H9 (cell line): ENCODE measurements at places on chromosomes 7 and 10.

- no peak for DNase-seq
Measured at GRCh38 chr10:24616536-24616935, 107.2 kb downstream of the ARHGAP21 start.

GRCh38 chr7:100509231-100509630 is 25.5 kb downstream of the NYAP1 start:
- no peak for DNase-seq

- DNase-seq, result no peak
Measured at GRCh38 chr7:88116235-88116795, 103.5 kb downstream of the SRI start.

DNA sequence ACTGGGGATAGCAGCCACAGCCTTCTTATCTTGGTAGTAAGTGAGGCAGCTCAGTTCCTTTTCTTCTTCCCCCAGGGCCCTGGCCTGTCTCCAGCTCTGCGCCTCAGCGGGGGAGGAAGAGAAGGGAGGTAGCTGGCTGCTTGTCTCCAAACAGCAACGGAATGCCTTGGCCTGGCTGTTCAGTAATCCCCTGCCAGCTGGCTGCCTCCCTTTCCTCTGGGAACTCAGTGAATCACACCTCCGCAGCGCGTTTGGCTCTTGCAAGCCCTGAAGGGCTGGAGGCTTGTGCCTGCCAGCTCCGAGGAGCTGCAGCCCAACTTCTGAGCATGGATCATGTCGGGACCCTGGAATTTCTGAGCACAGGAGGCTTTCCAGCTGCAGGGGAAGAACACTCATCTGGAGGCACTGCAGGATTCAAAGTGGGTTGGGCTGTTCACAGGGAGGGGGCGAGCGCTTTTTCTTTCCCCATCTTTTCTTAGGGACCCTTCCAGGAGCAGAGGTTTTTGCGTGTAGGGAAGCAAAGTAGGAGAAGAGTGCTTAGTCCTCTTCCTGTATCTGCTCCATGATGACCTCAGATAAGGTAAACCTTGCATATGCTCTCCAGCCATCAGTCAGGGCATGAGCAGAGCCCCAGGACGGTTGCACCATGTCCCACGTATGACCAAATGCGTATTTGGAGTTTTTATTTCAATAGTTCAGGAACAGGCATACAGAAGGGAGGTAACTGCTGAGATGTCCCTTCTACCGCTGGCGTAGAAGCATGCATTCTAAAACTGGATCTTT is 253.2 kb upstream of the INHBA start:
- peak; percentile 76 for DNase-seq

- DNase-seq, result no peak
Measured at GRCh38 chr10:16732376-16732775, 84.8 kb downstream of the RSU1 start.

DNA sequence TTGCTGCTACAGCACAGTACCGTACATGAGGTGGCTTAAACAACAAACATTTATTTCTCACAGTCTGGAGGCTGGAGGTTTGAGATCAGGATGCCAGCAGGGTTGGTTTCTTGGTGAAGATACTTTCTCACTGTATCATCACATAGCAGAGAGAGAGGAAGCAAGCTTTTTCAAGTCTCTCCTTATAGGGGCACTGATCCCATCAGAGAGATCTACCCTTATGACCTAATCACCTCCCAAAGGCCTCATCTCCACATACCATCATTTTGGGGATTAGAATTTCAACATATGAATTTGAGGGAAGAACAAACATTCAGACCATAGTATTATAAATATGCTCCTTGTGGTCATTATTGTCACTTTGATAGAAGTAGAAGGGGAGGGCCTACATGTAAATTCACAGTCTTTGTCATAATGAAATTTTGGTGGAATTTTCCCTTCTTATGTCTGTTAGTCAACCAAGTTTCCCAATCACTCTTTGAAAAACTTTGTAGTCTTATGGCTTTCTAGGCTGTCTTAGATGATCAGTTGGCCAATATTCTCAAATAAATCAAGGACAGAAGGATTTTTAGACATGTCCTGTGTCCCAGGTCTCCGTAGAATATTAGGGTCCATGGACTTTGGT is 606.2 kb downstream of the LRMDA start:
- DNase-seq, result no peak

GRCh38 chr7:28140979-28141378 is 39.6 kb downstream of the JAZF1 start:
- no peak for DNase-seq

- no peak for DNase-seq
Measured at GRCh38 chr7:16411391-16411790, 9.9 kb downstream of the CRPPA start.

- DNase-seq, result no peak
Measured at GRCh38 chr7:22990588-22990949, 23.4 kb downstream of the HYCC1 start.

- DNase-seq, result no peak
Measured at GRCh38 chr10:73044378-73045285, 52.0 kb downstream of the P4HA1 start.

DNA sequence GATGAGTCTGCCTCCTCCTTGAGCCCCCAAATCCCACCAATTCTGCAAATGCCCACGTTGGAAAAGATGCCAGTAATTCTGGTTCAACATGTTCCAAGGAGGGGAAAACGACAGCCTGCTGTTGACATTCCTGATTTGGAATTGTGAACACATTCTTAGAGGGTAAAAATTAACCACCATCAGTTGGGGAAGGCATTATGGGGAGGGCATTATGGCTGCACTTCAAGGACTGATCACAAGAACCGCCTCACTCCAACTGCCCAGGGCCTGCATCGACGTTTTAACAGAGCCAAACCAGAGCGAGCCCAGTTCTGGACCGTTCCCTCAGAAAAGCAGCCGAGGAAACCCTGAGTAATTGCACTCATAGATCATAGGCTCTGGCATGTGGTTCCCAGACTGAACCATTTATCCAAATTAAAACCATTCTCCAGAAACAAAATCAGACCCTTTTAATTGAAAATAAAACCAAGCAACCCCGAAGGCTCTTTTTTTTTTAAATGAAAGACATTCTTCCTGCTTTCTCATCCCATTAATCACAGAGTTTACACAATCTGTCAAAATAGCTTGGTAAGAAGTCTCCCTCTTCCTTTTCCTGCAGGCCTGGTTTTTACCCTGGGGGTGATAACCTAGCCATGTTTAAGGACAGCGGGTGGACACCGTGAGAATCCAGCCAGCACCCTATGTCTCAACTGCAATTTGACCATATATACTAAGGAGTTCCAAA is 8.0 kb downstream of the TNS3 start:
- DNase-seq, result no peak

DNA sequence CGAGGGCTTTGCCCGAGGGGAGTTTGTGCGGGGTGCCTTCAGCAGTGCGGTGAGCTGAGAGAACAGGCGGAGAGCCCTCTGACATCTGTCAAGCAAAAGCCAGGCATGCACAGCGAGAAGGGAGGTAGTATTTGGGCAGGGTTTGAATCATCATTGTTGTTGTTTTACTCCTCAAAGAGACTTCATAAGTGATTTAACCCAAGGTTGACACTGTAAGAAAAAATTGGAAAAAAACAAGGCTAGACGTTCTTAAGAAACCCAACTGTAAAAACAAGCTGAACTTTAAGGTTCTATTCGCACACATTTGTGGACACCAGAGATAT is 1.3 kb downstream of the ADAM22 start:
- no peak for DNase-seq
